ENCODE measurements at places on chromosomes 6 and 20.

DNA sequence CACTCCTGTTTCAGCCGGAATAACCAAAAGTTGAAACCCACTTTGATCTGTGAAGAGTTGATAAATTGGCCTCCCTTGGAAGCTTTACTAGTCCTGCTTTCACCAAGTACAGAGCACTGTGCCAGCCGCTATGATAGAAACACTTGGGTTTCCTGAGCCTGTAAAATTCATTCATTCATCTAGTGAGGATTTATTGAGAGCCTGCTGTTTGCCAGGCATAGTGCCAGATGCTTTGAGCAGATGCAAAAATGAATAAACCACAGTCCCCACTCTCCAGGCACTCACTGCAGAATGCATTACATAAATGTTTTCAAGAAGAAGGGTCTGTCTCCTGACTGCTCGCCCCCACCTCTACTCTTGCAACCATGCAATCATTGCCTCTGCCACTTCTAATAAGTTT, 25.3 kb upstream of the TMEM217 start:
- no peak for DNase-seq

GRCh38 chr6:14396826-14397517, 279.4 kb downstream of the CD83 start:
- DNase-seq, result no peak

- no peak for DNase-seq
Observed at GRCh38 chr6:97459986-97460385, 177.0 kb upstream of the MMS22L start.

DNA sequence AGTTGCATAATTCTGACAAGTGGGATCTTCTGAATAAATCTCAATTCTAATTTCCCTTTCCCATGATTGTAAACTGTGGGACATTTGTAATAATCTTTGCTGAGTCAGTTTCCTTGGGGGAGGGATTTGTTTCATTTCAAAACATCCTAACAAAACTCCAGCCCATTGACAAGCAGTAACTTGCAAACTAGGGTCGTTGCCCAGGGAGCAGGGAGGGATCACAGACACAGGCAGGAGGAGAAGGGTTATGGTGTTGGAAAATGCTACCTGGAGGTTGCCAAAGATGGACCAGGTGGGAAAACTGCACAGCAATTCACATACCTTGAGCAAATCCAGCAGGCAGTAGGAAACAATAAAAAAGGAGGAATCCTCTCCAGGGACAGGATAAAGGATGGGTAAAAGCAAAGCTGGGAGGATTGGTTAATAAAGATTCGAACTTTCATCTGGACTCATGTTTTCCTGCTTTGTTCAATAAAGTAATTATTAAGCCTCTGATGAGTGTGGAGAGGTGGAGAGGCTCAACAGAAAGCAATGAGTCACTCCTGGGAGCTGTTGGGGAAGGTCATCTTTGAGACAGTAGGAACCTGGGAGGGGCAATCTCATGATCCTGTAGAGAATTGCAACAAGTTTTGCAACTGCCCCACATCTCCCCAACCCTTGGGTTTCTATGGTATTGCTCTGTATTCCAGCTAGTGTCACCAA, 87.3 kb upstream of the AKIRIN2 start:
- DNase-seq, result no peak

DNA sequence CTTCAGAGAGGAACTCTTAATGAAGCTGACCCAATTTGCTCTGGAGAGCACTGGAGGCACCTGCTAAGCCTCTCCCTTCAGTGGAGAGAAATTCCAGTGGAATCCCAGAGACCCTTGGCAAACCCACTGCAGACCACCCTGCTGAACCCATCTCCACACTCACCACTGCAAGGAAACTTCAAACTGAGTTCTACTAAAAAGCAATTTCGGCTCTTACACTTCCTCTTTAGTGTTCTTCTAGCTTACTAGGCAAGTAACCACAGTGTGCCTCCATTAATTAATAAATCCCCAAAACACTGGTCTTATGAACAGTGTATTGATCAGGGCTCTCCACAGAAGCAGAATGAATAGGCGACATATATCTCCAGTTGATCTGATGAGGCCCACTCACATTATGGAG, 43.0 kb upstream of the HLA-E start:
- DNase-seq, result no peak

GRCh38 chr6:13814938-13815575, 700 bp upstream of the MCUR1 start:
- DNase-seq, result no peak

DNA sequence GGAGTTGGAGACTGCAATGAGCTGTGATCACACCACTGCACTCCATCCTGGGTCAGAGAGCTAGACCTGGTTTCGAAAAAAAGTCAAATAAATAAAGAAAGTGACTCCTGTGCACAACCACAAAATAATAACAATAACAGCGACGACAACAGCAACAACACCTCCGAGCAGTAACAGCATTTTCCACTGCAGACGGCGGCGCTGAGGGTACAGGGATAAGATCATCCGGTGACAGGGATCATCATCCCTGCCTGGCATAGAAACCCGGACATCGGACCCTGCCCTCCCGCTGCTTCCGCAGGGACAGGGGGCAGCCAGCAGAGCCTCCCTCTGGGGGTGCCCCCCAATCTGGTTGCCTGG, 11.5 kb downstream of the SRXN1 start:
- DNase-seq, result no peak

DNA sequence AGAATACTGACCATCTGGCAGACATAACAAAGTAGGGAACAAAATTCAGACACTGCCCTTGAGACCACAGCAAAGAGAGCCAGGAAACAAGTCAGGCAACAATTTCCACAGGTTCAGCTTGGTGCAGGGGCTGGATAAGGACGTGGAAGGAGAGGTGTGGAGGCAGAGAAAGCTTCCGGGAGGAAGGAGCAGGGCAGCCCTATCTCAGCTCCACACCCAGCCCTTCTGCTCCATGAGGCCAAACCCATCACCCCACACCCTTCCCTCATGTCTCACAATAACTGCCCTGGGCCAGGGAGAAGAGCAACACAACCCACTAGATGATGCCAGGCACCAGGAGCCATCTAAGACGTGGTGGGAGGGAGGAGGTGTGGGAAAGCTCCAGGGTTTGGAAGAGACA, 5.8 kb downstream of the SNHG17 start:
- DNase-seq, result no peak

DNA sequence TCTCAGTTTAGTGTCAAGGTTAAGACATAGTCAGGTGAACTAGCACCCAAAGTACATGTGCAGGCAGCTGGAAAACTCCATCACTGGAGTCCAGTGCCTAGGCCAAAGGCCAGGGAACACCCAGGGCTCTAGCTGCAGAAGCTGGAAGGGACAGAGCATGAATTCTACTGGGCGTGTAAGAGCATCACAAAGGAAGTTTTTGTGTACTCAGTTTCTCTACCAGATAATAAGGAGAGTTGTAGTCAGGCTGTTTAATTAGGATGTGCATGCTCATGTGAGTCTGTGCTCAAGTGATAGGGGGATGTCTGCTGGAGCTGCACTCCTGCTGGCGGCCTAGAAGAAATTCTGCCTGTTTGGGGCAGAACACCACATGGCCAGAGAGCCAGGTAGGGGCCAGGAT, 8.1 kb downstream of the L3MBTL1 start:
- no peak for DNase-seq

GRCh38 chr6:114733596-114733995, 390.8 kb upstream of the HS3ST5 start:
- no peak for DNase-seq

- no peak for DNase-seq
Observed at GRCh38 chr6:150332939-150333584, 35.8 kb upstream of the IYD start.

DNA sequence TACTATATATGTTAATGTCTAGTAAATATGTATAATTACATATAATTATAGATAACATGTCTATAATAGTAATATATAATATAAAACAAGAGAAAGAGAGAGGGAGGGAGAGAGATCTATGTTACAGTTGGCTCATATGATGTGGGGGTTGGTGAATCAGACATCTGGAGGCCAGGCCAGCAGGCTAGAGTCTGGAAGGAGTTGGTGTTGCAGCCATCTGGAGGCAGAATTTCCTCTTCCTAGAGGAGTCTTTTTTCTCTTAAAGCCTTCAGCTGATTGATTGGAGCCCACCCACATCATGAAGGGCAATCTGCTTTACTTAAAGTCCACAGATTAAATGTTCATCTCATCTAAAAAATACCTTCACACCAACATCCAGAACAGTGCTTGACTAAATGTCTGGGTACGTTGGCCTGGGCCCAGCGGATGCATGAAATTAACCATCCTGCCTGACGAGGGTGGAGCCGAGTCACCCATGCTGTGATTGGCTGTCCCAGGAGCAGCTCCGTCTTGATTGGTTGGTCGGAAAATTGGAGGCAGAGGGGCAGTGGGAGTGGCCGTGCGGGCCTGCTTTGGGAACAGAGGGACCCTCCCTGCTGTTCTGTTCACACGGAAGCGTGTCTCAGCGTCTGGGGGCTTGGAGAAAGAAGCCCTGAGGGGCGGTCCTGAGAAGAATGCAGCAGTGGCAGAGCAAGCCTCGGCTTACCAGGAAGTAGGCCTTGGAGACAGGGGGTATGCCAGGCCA, 392.4 kb downstream of the QKI start:
- DNase-seq, result no peak

DNA sequence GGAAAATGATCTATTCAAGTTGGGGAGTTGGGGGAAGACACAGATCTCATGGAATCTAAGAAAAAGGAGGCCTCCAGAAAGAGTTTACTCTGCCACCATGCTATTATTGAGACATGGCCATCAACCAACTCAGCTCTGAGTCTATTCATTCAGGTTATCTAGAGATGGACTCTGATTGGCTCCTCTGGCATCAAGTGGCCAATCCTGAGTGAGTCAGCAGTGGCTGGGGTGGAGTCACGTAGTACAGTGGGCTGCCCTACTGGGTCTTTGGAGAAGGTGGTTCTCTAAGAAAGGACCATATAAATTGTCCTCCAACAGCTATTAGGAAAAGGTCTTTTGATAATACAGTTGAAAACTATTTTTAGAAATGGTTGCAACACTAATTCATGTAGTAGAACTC, 42.1 kb downstream of the LYRM2 start:
- DNase-seq, result no peak

GRCh38 chr20:35568645-35569044, 26.8 kb downstream of the ERGIC3 start:
- no peak for DNase-seq

GRCh38 chr6:11614534-11615213, 77.1 kb downstream of the TMEM170B start:
- DNase-seq, result no peak

DNA sequence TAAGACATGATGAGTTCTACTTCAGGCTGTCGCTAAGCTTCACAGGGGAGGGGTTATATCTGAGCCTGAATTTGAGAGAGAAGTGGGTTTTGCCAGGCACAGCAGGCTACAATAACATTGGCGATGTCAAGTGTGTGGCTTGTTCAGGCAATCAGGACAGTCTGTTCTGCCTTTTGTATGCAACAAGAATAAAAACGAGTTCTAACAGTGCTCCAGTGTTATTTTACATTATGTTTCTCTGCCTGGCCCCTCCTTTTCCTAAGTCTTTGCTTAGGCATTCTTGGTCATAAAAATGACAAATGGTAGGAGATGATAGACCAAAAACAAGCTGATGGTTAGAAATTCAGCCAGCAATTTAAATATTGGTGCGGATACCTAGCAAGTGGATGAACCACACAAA, 26.8 kb downstream of the PAQR8 start:
- no peak for DNase-seq

DNA sequence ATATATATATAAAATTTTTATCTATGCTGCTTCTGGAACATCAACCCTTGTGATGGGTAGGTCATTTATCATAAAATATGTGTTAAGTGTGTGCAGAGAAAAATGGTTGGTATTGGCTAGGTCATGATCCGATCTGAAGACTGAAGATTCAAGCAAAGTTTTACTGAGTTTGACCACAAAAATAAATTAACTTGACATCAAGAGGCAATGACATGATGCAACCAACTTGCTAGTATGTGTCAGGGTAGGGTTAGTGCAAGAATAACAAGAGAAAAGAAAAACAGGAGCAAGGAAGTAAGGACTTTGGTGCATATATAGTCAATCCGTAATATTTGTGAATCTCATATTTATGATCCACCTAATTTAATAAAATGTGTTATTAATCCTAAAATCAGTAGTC, 1202.0 kb upstream of the ADGRB3 start:
- no peak for DNase-seq

GRCh38 chr6:37030599-37030998, 25.1 kb downstream of the FGD2 start:
- no peak for DNase-seq

- no peak for DNase-seq
Observed at GRCh38 chr20:16541226-16541625, 32.0 kb downstream of the KIF16B start.

- no peak for DNase-seq
Observed at GRCh38 chr6:112216662-112217551, 37.5 kb downstream of the LAMA4 start.

DNA sequence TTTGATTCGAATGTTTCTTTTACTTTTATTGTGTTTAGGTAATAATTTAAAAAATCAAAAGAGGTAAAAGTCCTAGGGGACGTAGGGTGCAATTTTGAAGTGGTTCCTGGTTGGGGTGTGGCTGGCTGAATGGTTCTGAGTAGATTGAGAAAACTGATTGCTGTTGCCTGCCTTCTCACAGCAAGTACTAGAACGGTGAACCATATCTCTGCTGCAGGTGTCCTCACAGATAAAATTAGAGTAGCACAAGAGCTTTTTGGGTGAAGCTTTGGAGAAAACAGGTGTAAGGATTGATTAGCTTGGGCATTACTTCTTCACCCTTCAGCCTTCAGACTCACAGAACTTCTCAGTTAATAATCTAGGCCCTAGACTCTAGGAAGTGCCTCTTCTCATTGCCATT, 19.8 kb upstream of the GJA10 start:
- no peak for DNase-seq

DNA sequence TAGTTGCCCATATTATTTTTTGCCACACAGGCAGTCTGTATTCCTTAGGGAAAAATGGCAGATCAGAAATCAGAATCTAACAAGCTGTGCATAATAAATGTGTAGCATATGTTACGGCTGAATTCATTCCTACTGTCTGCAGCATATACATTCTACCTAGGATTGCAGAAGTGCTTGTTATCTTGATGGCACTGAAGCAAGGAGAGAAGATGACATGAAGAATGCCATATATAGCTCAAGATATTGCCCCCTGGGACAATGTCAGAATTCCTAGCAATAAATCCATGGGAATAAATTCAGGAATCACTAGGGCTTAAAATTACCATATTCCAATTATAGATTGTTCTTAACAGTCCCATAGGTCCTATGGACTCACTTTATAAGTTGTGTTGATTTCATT, 293.0 kb upstream of the CNR1 start:
- no peak for DNase-seq

DNA sequence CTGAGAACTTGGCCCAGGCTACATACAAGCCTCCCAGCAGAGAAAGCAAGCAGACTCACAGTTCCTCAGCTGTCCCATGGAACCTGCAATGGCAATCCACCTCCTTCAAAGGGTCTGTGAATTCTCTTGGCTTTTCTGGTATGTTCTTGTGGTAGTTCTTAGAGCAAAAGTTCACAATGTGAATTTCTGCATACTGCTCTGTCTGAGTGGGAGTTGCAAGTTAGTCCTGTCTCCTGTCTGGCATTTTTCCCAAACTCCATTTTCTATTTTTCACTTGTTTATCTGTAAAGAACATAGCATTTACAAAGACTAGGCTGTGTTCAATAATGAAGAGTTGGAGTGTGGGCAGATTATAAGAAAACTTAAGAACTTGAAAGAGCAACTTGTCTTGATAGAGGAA, 269.9 kb downstream of the BCKDHB start:
- no peak for DNase-seq

- DNase-seq, result no peak
Observed at GRCh38 chr6:131890091-131890490, 61.1 kb downstream of the CCN2 start.

- no peak for DNase-seq
Observed at GRCh38 chr20:57883224-57883623, 173.4 kb upstream of the PMEPA1 start.

- DNase-seq, result no peak
Observed at GRCh38 chr6:27214126-27214601, 33.3 kb upstream of the PRSS16 start.
